NK-92 treated with Interleukin-12 subunit alpha and Interleukin-12 subunit beta, amount 100 ng/mL, for 24 hours (cell line): ENCODE measurements at places on chromosomes 2 and 18.

DNA sequence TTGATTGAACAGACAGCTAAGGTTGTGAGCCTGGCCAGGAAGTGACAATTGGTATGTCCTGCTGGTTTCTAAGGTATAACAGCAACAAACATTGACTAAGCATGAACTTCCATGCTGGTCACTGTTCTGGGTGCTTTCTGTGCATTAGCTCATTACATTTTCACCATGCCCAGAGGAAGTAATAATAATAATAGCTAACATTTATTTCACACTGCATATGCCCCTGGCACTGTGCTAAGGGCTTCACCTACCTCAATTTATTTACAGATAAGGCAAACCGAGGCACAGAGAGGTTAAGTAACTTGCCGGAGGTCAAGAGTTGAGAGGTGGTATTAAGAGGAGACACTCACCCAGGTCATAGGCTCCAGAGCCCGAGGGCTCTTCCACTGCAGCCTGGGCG lies 113.6 kb downstream of the PDCL3 start:
- no peak for DNase-seq

- peak; percentile 11 for DNase-seq
These were observed 1.5 kb downstream of the INO80D start for GRCh38 chr2:206084439-206084869.

GRCh38 chr2:218873359-218874194 lies 7.1 kb upstream of the WNT10A start:
- no peak for DNase-seq

DNA sequence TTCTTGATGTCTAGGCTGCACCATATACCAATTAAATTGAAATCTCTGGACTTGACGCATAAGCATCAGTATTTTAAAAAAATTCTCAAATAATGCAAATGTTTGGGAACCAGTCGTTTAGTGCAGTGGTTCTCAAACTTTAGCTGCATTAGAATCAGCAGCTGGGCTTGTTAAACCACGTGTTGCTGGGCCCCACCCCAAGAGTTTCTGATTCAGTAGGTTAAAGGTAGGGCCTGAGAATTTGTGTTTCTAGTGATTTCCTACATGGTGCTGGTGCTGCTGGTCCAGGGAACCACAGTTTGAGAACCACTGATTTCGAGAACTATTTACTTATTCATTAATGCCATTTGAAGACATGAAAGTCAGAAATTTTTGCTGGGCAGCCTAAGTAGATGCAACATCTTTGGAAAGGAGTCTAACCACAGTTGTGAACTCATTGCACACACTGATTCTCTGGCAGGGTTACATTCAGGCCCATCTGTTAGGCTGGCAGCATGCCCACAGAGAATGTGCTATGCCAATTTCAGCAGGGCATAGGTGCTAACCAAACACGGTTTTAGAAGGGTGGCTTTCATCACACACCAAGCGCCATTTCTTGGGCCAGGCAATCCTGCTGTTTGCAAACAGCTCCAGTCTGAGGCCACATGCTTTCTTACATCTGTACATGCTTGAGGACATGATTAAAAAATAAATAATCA lies 26.4 kb upstream of the ATP5MC3 start:
- no peak for DNase-seq
